ENCODE measurements at places on chromosomes 6 and 20.

- DNase-seq = no peak
Measured at GRCh38 chr6:126761854-126762253, 356.6 kb upstream of the RSPO3 start.

DNA sequence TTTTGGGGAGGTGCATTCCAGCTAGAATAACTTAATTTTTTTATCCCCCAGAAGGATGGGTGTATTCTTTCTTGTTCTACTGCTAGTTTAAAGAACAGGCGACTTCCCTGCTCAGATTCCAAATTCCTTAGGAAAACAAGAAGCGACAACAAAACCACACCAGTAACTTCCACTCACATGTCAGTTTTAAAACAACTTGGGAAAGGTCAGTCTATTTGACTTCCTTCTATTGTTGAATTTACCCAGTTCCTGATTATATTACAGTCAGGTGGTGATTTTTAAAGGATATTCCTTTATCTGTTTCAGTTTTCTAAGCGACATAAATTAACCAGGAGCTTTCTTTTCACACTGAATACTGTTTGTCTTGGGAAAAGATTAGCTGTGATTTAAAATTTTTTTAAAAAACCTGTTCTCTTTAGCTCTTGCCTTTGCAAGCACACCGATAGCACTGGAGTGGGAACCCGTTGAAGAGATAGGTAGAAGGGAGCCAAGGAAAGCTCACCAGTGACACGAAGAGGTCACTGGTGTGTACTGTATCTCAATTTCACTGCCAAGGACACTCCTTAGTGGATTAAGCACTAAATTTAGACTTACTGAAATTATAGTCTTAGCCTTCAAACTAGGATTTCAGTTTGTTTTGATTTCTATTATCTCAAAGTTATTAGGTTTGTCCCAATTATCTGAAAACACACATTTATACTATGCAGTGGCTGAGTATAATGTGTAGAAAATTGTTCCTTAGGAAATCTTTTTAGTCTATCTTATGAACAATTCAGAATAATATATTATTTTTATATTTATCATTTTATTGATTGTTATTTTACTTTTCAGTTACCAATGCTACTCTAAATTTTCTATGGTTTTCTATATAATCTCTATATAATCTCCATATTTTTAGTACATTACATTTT lies 22.3 kb downstream of the MARCKS start:
- peak; percentile 3 for DNase-seq

GRCh38 chr20:54132612-54133433 lies 41.0 kb downstream of the CYP24A1 start:
- no peak for DNase-seq

GRCh38 chr6:160737934-160738333 lies 35.9 kb downstream of the PLG start:
- no peak for DNase-seq

GRCh38 chr20:25987073-25987927 lies 290.6 kb upstream of the ZNF337 start:
- DNase-seq = peak; percentile 65

DNA sequence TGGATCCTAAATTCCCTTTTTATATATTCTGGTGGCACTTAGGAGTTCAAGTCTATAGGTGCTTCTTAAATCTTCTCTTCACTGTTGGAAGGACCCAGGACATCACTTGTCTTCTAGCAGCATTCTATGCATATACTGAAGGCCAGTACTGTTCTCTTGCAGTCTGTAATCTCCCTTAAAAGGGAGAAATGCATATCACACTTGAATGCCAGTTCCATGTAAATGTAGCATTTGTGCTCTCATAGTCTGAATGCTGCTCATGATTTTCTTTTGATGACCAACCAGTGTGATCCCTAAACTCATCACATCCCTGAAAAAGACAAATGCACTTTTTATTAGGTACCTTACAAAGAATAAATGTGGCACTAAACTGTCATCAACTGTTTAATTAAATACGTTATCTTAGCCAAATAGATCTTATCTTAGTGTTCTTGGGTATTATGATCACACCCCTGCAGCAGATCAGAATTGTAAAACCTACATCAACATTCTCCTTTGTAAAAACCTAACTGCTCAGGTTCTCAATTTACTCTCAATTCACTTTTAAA lies 176.1 kb downstream of the EPHA7 start:
- no peak for DNase-seq

DNA sequence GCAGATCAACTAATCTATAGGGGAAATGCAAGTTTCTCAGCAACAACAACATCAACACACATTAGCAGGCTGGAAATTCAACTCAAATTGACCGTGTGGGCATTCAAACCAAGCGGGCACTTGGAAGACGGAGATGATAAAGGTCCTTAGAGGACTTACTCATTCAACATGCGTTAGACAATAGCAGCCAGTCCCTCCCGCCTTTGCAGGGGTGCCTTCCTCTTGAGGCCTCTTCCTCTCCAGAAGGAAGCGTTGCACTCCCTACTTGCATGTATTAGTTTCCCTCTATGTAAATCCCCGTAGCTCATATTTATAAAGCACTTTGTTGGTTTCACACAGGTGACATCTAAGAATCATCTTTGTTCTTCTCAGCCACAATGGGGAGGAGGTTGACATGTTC lies 300.8 kb upstream of the STXBP5 start:
- DNase-seq = no peak

GRCh38 chr6:31115941-31116560 lies 1.5 kb downstream of the PSORS1C1 start:
- DNase-seq = no peak

GRCh38 chr6:36758516-36759147 lies 61.0 kb downstream of the RAB44 start:
- DNase-seq = no peak

GRCh38 chr20:7926767-7927166 lies 13.5 kb downstream of the HAO1 start:
- DNase-seq = no peak

- no peak for DNase-seq
Measured at GRCh38 chr6:110613356-110613755, 136.9 kb upstream of the SLC22A16 start.

- no peak for DNase-seq
Measured at GRCh38 chr6:57313711-57314471, 3.5 kb upstream of the PRIM2 start.

GRCh38 chr20:53643031-53643832 lies 49.6 kb upstream of the ZNF217 start:
- DNase-seq = no peak

GRCh38 chr6:37052027-37052628 lies 46.7 kb downstream of the FGD2 start:
- peak; percentile 13 for DNase-seq

GRCh38 chr20:2751878-2752566 lies 48.4 kb downstream of the CPXM1 start:
- no peak for DNase-seq

- DNase-seq = no peak
Measured at GRCh38 chr6:429515-430121, 38.1 kb downstream of the IRF4 start.

DNA sequence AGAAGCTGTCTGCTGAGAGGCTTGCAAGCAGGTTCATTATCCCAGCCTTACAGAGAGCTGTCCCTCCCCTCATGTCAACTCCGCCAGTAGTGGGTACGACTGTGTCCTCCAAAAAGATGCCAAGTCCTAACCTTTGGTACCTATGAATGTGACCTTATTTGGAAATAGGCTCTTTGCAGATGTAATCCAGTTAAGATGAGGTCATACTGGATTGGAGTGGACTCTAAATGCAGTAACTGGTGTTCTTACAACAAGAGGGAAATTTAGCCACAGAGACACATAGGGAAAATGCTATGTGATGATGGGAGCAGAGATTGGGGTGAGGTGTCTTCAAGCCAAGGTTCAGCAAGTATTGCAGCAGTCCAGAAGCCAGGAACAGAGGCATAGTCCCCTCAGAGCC lies 90.8 kb upstream of the FOXP4 start:
- no peak for DNase-seq

DNA sequence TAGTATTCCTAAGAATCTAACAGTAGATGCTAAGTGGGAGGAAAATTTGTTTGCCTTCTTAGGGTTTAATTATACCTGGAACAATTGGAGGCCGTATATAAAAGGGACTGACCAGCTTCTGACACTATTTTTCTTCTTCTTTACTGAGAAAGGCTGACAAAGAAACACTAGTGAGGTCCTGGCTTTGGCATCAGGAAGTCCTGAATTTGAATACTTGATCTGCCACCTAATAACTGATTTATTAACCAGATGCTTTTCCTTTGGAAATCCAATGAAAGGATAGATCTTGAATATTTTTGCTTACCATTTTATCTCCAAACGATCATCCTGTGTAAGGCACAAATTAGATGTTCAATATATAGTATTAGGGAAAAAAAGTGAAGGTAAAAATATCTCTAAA lies 382.5 kb downstream of the CENPW start:
- DNase-seq = no peak

DNA sequence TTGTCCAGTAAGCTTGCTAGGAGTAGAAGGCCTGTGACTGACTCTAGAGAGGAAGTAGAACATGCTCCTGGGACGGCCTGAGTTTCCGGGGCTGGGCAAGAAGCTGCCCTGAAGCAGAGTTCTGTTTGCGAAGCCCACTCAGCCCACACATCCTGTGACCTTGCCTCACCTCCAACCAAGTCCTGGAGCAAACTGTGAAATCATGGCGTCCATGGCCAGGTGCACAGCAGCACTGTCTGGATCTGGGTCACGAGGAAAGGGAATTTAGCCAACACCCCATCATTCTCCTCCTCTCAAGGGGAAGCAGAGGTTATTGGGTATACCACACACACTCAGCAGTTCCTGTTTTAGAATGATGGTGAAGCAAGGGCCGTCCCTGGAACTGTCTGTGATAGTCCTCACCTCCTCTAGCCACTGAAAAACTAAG lies 87.5 kb downstream of the CRYBG1 start:
- no peak for DNase-seq

GRCh38 chr6:87753131-87753685 lies 51.2 kb upstream of the AKIRIN2 start:
- no peak for DNase-seq

DNA sequence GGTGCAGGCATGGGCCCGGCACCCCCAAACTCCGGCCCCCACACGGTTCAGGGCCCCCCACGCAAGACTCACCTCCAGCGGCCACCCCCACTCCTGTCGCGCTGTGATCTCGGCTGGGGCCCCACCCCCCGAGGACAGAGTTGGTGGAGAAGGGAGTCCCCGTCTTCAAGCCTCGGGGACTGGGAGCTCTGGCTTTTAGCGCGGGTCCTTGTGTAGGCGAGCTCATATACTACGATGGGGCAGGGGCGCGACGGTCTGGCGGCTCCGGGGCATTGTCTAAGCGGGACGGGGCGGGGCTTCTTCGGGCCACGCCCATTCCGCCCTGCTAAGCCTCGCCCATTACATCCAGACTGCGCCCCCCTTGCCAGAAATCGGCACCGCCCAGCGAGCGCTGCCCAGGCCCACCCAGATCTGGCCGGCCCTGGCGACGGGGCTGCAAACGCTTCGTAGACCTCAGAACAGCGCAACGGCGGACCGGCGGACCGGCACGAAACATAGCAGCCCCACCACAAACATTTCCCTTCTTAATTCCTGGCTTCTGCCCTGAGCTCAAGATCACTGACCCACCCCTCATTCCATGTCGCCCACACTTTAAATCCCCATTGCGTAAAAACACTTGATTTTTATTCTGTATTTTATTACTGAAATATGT lies 1.0 kb upstream of the DDAH2 start:
- DNase-seq = peak; percentile 25

DNA sequence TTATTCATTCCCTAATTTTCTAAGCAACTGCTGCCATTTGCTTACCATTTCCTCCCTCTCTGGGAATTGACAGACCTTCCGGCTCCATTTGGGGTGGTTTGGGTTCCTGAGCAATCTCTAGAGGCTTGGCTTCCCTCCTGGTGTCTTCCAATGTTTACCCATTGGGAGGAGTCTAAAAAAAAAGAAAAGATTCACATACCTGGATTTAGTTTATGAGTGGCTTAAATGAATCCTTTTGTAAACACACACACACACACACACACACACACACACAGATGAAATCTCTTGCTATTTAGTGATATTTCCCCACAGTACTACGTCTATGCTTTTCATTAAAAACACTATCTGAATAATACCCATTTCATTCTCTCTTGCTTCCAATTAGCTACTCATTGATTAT lies 48.3 kb upstream of the TRAF3IP2 start:
- no peak for DNase-seq

DNA sequence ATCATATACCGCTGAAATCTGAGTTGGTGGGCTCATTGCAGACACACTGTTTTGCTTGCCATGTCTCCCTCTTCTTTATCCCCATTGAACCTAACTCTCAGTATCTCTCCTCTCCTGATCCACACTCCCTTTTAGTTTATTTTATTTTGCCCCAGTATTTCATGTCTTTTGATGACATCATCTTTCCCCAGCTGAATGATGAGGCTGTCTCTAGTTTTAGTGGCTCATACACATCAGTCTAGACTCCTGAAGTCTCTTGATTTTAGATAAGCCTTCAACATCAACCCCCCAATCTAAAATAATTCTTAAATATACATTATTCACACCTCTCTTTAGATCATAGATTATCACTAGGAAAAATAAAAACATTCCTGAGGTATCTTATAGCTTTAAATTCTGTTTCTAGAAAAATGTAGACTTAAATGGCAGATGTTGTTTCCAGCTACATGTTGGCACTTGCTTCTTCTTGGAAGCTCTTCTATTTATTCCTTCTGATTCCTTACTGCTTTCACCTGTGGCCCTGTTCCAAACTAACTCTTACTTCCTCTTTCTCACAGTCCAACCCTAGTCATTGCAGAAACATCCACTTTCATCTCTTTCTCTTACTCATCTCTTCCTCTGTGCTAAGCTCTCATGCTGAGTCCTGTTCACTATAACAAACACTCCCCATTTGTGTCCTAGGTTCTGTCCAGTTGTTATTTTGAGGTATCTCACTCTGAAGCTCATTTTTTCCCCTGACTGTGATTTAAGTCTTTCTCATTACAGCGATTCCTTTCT lies 191.9 kb upstream of the SLC35B3 start:
- no peak for DNase-seq

- no peak for DNase-seq
Measured at GRCh38 chr6:52969359-52969758, 25.7 kb downstream of the GSTA4 start.

DNA sequence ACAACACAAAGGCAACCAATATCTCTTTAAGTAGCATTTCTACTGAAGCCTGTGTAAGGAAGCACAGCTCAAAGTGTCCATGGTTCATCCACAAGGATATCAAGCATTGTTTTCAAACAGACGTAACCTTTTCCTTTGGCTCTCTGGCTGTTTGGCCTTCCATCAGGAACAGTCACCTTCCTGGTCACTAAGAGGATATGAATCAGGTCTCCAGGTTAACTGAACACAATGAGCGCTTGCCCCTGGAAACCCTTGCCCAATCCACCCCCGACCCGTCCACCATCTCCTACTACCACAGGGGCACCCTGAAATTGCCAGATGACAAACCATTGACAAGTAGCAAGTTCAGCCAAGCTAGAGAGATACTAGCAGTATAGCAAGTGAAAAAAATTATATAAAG lies 114.4 kb upstream of the COL21A1 start:
- no peak for DNase-seq

- DNase-seq = no peak
Measured at GRCh38 chr6:38187325-38187724, 367.8 kb downstream of the ZFAND3 start.
